ENCODE measurements at places on chromosomes 7 and 10.

DNA sequence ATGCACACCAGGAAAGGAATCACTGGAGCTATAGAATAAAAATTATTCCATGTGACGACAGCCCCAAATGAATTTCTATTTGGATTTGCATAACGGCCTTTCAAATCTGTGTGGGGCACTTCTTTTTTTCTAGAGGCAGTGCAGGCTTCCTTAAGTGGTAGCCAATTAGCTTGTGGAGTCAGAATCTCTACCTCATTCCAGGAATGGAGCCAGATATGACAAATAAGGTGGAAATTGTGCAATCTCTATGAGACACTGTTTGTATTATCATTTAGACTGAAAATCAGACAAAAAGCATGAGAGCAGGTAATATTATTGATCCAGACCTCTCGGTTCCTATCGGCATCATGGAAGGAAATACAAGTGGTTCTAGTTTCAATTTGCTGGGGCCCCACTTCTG lies 78.7 kb downstream of the BEND7 start:
- DNase-seq: no peak

DNA sequence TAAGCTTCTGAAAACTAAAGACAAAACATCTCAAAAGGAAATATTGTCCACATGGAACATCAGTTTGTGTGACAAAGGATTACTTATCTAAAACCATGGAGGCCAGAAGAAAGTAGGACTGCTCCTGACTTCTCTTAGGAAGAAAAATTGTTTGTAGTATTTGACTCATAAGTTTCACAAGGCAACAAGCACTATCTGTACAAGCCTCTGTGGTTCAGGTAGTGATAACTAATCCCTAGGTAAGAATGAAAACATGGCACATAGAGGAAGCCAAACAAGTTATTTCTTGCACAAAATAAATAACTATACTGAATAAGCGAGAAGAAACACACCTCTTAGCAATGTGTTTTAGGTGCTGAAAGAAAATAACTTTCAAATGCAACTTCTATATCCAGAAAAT lies 30.3 kb downstream of the TFPI2 start:
- DNase-seq: no peak

- no peak for DNase-seq
These were observed 48.7 kb downstream of the VIPR2 start for GRCh38 chr7:159095979-159096411.

GRCh38 chr10:86001521-86001920 lies 365.1 kb downstream of the GRID1 start:
- DNase-seq: no peak

GRCh38 chr7:112009081-112009480 lies 197.1 kb downstream of the DOCK4 start:
- no peak for DNase-seq

- no peak for DNase-seq
These were observed 59.9 kb upstream of the TM9SF3 start for GRCh38 chr10:96646751-96647166.

DNA sequence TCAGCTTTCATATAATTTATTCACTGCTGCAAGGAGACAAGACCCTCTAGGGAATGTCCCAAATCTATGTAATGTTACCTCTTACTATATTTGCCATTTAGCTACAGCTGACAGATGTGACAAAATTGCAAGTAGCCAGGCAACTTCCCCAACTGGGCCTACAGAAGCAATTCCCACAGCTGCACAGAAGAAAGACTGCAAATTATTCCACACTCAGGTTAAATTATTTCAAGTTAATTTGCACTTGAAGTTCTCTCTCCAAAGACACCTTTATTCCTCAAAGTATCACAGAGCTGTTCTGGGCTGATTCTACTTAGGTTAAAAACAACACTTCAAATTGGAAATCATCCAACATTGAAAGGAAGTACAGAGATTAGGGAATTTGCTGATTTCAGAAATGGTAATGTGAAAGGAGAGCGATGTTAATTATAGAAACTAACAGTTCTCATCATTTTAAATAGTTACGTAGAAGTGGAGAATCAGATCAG lies 133.6 kb downstream of the THSD7A start:
- DNase-seq: no peak

DNA sequence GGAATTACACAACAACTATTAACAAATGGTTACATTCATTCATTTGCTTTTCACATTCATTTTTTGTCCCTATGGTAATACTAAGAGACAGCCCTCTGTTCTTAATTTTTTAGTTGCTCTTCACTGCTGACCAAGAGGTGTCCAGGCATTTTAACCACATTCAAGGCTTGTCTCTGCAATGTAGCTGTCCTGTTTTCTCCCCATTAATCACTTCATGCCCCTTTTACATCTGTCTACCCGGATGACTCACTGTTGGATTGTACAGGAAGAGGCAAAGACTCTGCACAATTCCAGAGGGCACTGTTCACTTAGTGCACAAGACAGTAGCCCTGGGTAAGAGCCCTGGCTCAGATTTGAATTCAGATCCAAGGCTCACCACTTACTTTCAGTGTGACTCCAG lies 168.5 kb downstream of the NOC3L start:
- DNase-seq: no peak

DNA sequence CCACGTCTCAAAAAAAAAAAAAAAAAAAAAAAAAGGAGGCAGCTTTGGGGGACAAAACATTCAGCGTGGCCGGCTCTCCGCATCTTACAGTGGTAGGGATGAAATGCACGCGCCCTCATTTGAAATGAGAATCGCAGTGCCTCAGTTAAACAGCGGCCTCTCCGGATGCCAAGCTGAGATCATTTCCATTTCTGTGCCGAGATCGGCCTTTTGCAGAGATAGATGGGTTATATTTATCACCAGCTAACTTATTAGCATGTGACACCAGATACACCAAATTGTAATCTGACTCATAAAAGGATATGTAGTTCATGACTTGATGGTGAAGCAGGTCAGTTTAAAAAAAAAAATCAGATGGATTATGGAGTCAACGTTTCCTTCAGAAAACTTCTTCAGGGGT lies 138.7 kb downstream of the CUX1 start:
- no peak for DNase-seq

DNA sequence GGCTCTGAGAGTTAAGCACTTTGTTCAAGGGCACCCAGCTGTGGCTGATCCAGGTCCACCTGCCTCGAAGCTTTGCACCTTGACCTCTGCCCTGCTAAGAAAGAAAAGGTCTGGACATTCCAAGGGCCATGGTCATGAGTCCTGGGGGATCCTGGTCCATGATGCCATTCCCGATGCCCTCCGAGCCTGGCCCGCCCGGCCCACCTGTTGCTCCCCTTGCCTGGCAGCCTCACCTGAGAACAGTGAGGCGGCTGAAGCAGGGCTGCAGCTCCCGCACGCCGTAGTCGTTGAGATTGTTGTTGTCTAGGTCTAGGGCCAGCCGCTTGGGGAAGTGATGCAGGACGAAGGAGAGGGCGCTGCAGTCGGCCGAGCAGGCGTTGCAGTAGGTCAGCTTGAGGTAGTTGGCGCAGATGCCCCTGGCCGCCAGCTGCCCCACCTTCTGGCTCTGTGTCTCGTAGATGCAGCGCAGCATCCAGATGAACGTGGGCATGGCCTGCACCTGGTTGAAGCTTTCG lies 27.5 kb downstream of the NOD1 start:
- DNase-seq: no peak

- DNase-seq: no peak
These were observed 107.3 kb downstream of the CELF2 start for GRCh38 chr10:11125004-11125403.

DNA sequence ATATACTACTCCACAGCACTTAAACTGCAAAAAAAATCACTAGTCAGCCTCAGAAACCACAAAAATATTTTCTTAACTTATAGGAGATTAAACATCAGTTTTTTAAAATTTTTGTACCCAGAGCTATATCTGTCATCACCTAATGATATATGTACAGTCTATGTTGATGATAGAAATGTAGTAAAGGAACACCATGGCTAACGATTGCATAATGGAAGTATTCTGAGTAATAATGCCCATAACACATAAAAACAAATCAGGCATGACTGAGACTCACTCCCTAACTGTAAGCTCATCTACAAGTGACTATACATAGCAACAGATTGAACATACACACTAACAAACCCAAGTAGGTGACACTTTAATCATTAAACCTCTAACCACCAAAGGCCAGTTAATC lies 51.3 kb downstream of the TSPAN12 start:
- no peak for DNase-seq

GRCh38 chr7:139328375-139328774 lies 12.8 kb upstream of the FMC1 start:
- no peak for DNase-seq

DNA sequence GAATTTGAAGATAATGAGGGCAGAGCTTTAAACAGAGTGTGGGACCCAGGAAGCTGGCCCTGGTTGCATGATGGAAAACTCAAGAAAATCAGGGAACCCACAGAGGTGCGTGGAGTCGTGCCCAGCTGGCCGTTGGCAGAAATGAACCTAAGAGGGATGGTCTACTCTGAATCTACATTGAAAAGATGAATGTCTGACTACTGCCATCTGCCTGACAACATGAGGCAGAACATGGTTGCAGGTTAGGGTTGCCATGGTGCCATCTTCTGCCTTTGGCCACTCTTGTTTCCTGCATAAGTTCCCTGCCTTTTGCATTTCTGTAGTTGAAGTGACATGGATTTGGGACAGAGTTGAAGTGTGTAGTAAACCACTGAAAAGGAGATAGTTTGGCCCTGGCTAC lies 138.5 kb upstream of the COBL start:
- no peak for DNase-seq

- no peak for DNase-seq
These were observed 10.0 kb downstream of the FAM171A1 start for GRCh38 chr10:15361131-15361530.

GRCh38 chr10:7310076-7310475 lies 100.8 kb downstream of the SFMBT2 start:
- DNase-seq: no peak

- DNase-seq: no peak
These were observed 322.2 kb downstream of the BMPER start for GRCh38 chr7:34227525-34227924.

DNA sequence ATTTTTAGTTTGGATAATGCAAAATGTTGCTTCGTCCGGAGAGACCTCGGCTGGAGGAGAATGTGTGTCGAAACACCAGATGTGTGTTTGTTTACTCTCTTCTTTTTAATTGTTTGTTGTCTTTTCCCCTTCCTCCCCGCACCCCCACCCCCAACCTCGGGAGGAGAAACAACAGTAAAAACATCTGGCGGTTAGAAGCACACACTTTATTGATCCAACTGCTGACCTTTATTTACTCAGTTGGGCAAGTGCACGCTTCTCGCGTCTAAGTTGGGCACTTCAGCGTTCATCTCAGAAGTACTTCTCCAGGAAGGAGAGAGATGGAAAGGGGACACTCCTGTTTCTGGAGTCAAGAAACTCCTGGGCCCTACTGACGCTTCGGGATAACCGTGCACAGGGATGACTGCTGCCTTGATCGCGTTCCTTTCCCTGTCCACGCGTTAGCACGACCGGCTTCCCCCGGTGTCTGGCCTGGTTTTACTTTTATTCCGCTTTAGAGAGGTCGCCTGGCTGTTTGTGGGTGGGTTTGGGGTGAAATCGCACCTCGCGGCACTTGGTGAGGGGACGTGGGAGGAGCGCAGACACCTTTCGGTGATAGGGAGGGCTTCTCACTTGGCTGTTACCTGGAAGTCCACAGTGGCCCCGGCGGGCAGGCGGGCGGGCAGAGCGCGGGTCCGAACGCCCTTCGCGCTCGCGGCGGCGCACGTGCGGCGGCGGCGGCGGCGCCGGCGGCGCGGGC lies 168.3 kb upstream of the PPP1R3A start:
- no peak for DNase-seq

DNA sequence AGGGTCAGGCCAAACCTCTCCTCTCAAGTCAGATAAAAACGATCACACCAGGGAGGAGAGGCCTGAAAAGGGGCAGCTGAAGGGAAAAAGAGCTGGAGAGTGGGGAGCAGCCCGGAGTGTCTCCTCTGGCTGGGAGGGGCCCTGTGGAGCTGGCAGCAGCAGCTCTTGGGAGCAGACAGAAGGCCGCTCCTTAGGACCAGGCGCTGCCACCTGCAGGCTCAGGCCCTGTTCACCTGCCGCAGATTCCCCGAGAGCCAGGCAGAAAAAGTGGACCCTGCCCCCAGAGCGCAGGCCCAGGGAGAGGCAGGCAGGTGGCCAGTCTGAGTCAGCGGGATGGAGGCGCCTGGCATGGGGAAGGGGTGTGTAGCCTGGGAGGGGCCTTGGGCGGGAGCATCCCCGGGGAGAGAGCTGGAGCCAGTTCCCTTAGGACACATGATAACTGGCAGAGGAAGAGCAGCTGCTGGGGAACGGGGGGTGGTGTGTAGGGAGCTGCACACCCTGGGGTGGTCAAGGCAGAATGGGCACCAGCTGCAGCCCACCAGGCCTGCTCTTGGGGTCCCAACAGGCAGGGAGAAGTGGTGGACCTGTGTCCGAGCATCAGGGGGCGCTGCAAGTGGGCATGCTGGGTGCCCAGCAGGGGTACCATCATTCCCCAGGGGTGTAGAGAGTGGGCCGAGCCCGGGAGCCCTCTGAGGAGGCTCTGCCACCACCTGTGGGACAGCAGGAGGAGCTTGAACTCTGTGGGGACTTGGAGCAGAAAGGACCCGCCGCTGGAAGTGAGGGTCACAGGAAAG lies 177.2 kb upstream of the RHEB start:
- DNase-seq: no peak

DNA sequence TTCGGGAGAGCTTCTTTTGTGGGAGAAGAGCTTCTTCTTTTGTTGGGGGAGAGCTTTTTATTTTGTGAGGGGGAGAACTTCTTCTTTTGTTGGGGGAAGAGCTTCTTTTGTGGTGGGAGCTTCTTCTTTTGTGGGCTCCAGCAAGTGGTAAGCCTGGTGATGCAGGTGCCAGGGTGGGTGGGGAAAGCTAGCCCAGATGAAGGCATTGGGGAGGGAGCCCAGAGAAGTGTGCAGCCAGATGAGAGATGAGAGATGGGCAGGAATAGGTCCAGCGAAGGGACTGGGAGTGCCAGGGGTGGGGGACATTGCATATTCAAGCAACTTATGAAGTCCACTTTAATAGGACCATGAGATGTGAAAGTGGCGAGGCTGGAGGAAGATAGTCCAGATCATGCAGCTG lies 9.7 kb downstream of the ADRA2A start:
- no peak for DNase-seq

- DNase-seq: no peak
These were observed 35.6 kb downstream of the PITRM1 start for GRCh38 chr10:3136763-3137611.

GRCh38 chr7:37488163-37488764 lies 39.6 kb upstream of the ELMO1 start:
- DNase-seq: no peak

GRCh38 chr7:2138146-2138765 lies 94.5 kb downstream of the MAD1L1 start:
- DNase-seq: no peak

- no peak for DNase-seq
These were observed 1181.6 kb downstream of the DNAJB9 start for GRCh38 chr7:109751241-109751640.

DNA sequence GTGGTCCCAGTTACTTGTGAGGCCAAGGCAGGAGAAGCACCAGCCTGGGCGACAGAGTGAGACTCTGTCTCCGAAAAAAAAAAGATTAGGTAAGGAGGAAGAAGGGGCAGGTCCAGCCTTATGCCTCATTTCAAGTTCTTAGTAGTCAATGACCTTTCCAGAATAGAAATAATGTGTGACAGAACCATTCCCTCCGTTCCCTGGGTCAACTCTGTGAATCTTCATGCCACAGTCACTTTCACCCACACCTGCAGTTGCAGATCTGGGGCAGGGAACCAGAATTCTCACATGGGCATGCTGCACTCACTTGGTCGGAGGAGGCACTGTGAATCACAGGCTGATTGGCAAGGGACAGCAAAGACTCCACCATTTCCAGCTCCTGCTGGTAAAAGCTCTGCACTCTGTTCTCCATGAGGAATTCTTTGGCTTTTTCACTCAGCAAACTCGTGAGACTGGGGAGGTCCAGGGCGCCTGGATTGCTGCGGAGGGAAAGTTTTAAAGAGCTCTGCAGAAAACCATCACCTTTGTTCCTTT lies 20.7 kb downstream of the STN1 start:
- no peak for DNase-seq
